ENCODE measurements at places on chromosomes 13 and 19. TPM values are rescaled to one million over a fixed set of nuclear protein-coding genes. Genes with fewer than 3 reads are reported as not detected.

GRCh38 chr19:42445948-42446347 lies 3.2 kb upstream of the CXCL17 start:
- no peak overlapping the region for H3K4me3 ChIP-seq
- no peak overlapping the region for H3K27ac ChIP-seq
- peaks cover 23% of the 10 kb centered on the region for H3K4me1 ChIP-seq
- DNase-seq, result no peak
- no peaks in the 10 kb centered on the region for H3K36me3 ChIP-seq
- no peaks in the 10 kb centered on the region for H3K27me3 ChIP-seq

DNA sequence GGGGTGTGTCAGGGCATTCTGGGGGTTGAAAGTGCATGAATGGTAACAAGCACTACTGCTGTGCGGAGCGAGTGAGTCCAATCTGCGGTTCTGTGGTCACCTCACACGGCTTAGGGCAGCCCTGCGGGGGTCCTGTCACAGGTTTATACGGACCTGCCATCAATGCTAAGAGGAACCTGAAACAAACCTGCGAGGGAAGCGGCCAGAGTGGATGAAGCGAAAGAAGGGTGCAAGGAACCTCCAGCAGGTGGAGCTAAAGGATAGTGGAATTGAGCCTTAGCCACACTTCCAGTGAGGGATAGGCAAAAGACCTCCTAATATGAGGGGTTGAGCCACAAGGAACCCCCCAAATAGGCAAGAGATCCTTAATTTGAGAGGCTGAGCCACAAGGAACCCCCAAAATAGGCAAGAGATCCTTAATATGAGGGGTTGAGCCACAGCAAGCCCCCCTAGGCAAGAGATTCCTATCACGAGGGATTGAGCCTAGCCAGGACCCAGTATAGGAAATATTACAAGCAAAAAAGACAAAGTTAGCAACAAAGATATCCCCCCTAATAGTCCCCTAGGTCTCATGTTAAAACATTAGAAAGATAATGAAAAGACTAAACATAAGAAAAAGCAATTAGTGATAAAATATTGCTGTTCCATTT lies 6.3 kb upstream of the ZNF69 start:
- no peaks in the 10 kb centered on the region for H3K27me3 ChIP-seq
- H3K27ac ChIP-seq, result no peak overlapping the region
- H3K4me3 ChIP-seq, result no peak overlapping the region
- no peaks in the 10 kb centered on the region for H3K4me1 ChIP-seq

GRCh38 chr19:1019616-1019961 lies 1.3 kb downstream of the TMEM259 start:
- DNase-seq, result no peak
- H3K27ac ChIP-seq, result no peak overlapping the region
- no peaks in the 10 kb centered on the region for H3K27me3 ChIP-seq

- no peak for DNase-seq
- H3K27ac ChIP-seq, result no peak overlapping the region
- no peaks in the 10 kb centered on the region for H3K36me3 ChIP-seq
- no peaks in the 10 kb centered on the region for H3K4me1 ChIP-seq
These were observed 123.1 kb downstream of the RBM26 start for GRCh38 chr13:79282976-79283375.

- H3K4me1 ChIP-seq, result no peaks in the 10 kb centered on the region
- no peak overlapping the region for H3K4me3 ChIP-seq
- no peaks in the 10 kb centered on the region for H3K36me3 ChIP-seq
- DNase-seq, result no peak
- H3K27me3 ChIP-seq, result peaks cover 54% of the 10 kb centered on the region
- H3K27ac ChIP-seq, result no peak overlapping the region
These were observed 31.1 kb downstream of the RYR1 start for GRCh38 chr19:38464421-38465082.

- H3K27ac ChIP-seq, result no peak overlapping the region
- no peaks in the 10 kb centered on the region for H3K36me3 ChIP-seq
- peak overlapping the region; percentile 35 for H3K4me3 ChIP-seq
- H3K4me1 ChIP-seq, result peaks cover 14% of the 10 kb centered on the region
- peak; percentile 34 for DNase-seq
These were observed 1.2 kb downstream of the PPM1N start for GRCh38 chr19:45499196-45500180.

DNA sequence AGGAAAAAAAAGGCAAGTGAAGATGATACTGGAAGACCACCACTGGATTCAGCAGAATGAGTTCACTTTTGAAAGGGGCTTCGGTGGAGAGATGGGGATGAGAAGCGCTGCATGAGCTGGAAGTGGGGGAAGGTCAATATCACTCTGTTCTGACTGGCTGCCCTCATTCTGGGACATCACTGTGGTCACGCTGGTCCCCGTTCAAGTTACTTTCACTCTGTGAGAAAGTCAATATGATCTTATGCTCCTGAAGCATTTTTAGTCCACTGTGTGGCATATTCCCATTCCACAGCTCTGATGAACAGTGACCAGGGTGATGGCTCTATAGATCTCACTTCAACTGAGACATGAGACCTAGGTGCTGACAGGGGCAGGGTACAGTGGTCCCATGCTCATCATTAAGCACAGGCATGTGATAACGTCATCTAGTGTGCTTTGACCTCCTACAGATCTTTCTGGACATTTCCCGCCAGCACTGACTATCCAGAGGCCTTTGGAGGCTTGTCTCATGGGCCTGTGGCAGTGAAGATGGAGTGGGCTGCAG lies 40.2 kb upstream of the GPR183 start:
- H3K36me3 ChIP-seq, result peaks cover 57% of the 10 kb centered on the region
- peak overlapping the region; percentile 54 for H3K27ac ChIP-seq
- peaks cover 16% of the 10 kb centered on the region for H3K4me1 ChIP-seq
- no peak for DNase-seq

DNA sequence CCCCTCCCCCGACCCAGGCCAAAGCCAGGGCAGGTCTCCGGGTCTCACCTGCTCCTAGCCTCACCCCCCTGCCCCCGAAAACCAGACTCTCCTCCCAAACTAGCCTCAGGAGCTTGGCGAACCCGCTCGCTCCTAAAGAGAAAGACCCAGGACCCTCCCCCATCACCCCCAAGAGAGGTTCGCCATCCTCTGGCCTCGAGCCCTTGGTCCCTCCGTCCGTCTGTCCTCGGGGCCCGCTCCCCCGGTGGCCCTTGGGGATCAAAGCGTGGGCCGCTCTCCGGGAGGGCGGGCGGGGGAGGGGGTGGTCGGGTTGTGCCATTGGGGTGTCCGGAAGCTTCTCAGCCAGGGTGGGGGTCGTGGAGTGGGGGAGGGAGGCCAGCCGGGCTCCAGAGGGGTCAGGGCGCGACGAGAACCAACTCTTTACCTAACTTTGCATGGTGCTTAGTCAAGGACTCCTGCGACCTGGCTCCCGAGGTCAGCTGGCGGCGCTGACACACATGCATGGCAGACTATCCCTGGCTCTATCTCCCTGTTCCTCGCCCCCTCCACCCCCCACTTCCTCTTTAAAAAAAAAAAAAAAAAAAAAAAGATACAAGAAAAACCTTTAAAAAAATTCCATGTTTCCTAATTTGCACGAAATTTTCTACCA lies 15.6 kb downstream of the SMIM24 start:
- H3K36me3 ChIP-seq, result no peaks in the 10 kb centered on the region
- H3K27ac ChIP-seq, result no peak overlapping the region
- H3K27me3 ChIP-seq, result no peaks in the 10 kb centered on the region
- H3K4me1 ChIP-seq, result no peaks in the 10 kb centered on the region

GRCh38 chr13:80605011-80605410 lies 264.1 kb upstream of the SPRY2 start:
- H3K4me1 ChIP-seq, result no peaks in the 10 kb centered on the region
- no peaks in the 10 kb centered on the region for H3K27me3 ChIP-seq
- no peak for DNase-seq
- H3K36me3 ChIP-seq, result no peaks in the 10 kb centered on the region

DNA sequence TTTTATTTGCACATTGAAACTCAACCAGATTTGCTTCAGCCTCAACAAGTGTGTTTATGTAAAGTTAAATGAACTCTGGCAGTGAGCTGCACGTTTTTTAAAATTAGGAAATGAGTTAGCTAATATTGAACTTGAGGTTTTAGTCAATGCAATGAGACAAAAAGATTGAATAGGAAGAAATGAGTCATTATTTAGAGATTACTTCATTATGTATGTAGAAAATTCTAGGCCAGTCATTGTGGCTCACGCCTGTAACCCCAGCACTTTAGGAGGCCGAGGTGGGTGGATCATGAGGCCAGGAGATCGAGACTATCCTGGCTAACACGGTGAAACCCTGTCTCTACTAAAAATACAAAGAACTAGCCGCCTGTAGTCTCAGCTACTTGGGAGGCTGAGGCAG lies 22.8 kb upstream of the CD70 start:
- H3K4me3 ChIP-seq, result no peak overlapping the region
- no peak for DNase-seq
- no peaks in the 10 kb centered on the region for H3K4me1 ChIP-seq
- H3K36me3 ChIP-seq, result no peaks in the 10 kb centered on the region
- no peak overlapping the region for H3K27ac ChIP-seq
- H3K27me3 ChIP-seq, result peaks cover 23% of the 10 kb centered on the region

DNA sequence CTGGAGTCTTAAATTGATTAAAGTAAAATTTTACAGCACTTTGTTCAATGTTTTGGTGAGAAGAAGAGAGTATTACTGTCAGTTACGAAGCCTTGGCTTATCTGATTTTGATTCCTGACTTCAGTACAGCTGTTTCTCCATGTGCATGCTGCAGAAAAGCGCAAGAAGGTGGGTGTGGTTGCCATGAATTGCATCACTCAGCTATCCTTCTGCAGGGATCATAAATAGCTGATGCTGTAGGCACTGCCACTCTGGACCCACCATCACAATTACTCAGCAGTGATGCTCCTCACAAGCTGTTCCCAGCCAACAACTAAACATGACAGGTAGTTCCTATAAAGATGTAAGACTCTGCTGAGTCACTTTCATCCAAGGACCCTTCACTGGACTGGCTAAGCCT lies 321.2 kb downstream of the IRS2 start:
- no peaks in the 10 kb centered on the region for H3K36me3 ChIP-seq
- H3K27ac ChIP-seq, result no peak overlapping the region
- no peaks in the 10 kb centered on the region for H3K27me3 ChIP-seq
- no peaks in the 10 kb centered on the region for H3K4me1 ChIP-seq

DNA sequence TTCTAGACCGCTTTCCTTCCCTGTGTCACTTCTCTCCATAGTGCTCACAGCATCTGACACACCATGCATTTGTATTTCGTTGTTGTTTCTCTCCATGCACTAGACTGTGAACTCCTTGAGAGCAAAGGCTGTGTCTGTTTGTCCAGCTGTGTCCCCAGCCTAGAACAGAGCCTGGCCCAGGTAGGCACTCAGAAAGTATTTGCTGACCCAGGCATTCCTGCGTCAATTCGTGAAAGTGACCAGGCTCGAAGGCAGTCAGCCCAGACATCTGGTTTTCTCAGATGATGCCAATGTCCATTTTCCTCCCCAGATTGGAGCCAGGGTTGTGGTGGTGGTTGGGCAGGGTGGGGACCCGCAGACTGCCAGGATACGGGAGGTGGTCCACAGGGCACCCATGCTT lies 164.8 kb downstream of the ZNF536 start:
- H3K27ac ChIP-seq, result no peak overlapping the region
- no peaks in the 10 kb centered on the region for H3K36me3 ChIP-seq
- DNase-seq, result no peak
- no peaks in the 10 kb centered on the region for H3K27me3 ChIP-seq

- H3K4me1 ChIP-seq, result no peaks in the 10 kb centered on the region
- H3K27me3 ChIP-seq, result no peaks in the 10 kb centered on the region
- DNase-seq, result no peak
- no peak overlapping the region for H3K4me3 ChIP-seq
- H3K36me3 ChIP-seq, result no peaks in the 10 kb centered on the region
These were observed 135.0 kb upstream of the KL start for GRCh38 chr13:32881074-32881776.

DNA sequence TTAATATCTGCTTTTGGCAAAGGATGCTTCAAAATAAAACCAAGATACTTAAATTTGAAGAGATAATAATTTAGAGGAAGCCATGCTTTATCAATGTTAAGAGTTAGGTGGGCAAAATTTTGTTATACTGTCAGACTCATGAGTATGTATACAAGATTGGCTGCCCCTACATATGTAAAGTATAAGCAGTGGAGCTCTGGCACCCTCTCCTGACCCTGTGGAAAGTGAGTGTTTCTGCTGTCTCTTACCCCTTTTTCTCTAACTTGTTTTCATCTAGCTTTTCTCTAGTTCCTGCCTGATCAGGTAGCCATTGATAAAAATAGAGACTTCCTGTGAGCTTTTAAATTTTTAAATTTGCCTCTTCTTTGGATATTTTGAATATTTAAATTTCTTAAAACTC lies 710.9 kb upstream of the SPRY2 start:
- no peak overlapping the region for H3K4me3 ChIP-seq
- H3K36me3 ChIP-seq, result no peaks in the 10 kb centered on the region
- H3K27ac ChIP-seq, result no peak overlapping the region
- no peak for DNase-seq
- no peaks in the 10 kb centered on the region for H3K27me3 ChIP-seq

DNA sequence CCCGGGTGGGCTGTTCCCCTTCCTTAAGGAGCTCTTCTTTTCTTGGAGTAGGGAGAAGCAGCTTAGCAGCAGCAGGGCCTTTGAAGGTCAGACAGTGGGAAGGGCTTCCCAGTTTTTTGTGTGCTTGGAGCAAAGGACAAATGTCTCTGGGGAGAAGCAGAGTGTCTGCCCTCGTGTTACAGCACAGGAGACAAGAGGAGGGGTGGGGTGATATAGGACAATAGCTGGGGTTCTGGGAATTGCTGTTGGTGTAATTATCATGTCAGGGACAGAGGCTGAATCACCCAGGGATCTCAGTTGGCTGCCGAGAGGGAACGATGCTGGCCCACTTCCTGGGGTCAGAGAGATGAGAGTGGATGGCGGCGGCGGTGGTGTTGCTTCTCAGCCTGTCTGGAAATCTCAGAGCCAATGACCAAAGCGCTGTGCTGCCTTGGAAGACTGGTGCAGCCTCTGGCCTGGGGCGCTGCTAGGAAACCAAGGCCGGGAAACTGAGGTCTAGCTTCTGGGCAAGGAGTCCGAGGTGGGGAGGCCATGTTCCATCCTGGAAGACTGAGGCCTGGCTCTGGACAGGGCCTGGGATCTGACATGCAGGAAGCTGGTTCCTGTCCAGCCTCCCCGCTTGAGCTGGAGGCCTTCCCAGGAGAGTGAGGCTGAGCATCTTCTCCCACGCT lies 1.2 kb downstream of the INAFM1 start:
- H3K4me1 ChIP-seq, result peaks cover 26% of the 10 kb centered on the region
- peaks cover 6% of the 10 kb centered on the region for H3K36me3 ChIP-seq
- DNase-seq, result no peak
- H3K27ac ChIP-seq, result no peak overlapping the region
- no peaks in the 10 kb centered on the region for H3K27me3 ChIP-seq

- H3K4me3 ChIP-seq, result no peak overlapping the region
- no peaks in the 10 kb centered on the region for H3K27me3 ChIP-seq
- H3K36me3 ChIP-seq, result peaks cover 20% of the 10 kb centered on the region
- H3K27ac ChIP-seq, result no peak overlapping the region
- H3K4me1 ChIP-seq, result peaks cover 95% of the 10 kb centered on the region
These were observed 4.0 kb downstream of the P2RY11 start for GRCh38 chr19:10115392-10116084.

GRCh38 chr13:66345971-66346370 lies 884.2 kb downstream of the PCDH9 start:
- H3K4me1 ChIP-seq, result no peaks in the 10 kb centered on the region
- no peak for DNase-seq
- no peak overlapping the region for H3K27ac ChIP-seq
- no peak overlapping the region for H3K4me3 ChIP-seq

- no peak for DNase-seq
- H3K27ac ChIP-seq, result no peak overlapping the region
- no peak overlapping the region for H3K4me3 ChIP-seq
- H3K27me3 ChIP-seq, result no peaks in the 10 kb centered on the region
These were observed 131.8 kb upstream of the WASF3 start for GRCh38 chr13:26425443-26426358.

Gene PRX
- total RNA-seq, result 4.2 TPM

Gene RHPN2
- 0.53 TPM for total RNA-seq

Gene SGTA
- total RNA-seq, result 28.9 TPM

Gene PEAK3
- total RNA-seq, result 0.49 TPM

Gene GIPC3
- total RNA-seq, result 2.7 TPM

Gene MAST1
- 0.29 TPM for total RNA-seq

Gene ZNF578
- total RNA-seq, result 0.91 TPM

Gene PGLYRP1
- not detected for total RNA-seq

Gene GNG7
- 4.5 TPM for total RNA-seq
